ENCODE measurements at places on chromosomes 16 and 17.
A peak's percentile ranks its signal among the peaks of the same experiment; 100 is the strongest.

DNA sequence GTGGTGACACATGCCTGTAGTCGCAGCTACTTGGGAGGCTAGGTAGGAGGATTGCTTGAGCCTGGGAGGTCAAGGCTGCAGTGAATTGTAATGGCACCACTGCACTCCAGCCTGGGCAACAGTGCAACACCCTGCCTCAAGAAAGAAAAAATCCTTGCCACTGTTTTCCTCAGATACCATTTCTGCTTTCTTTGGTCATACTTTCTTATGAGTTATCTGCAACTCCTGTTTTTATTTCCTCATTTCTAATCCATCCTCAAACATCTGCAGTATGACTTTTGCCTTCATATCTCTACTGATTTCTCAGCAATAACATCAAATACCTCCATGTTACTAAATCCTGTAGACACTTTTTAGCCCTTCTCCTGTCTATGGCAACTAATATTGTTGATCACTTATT, 3.1 kb upstream of the AP2B1 start:
- no peak for DNase-seq

DNA sequence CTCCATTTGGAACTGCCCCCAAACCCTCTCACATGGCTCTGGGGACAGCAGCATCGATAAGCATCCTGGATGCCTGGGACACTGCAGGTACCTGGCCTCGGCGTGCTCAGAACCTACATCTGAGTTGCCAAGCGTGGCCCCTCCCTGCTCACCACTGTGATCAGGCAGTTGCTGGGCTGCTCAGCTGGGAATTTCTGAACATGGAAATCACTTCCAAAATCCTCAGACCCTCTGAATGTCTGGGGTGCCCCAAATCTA, 6.3 kb downstream of the CDH5 start:
- DNase-seq, result no peak

GRCh38 chr17:82782657-82783207, 30.9 kb downstream of the TBCD start:
- no peak for DNase-seq

GRCh38 chr17:39679521-39680192, 8.2 kb downstream of the PGAP3 start:
- DNase-seq, result no peak

DNA sequence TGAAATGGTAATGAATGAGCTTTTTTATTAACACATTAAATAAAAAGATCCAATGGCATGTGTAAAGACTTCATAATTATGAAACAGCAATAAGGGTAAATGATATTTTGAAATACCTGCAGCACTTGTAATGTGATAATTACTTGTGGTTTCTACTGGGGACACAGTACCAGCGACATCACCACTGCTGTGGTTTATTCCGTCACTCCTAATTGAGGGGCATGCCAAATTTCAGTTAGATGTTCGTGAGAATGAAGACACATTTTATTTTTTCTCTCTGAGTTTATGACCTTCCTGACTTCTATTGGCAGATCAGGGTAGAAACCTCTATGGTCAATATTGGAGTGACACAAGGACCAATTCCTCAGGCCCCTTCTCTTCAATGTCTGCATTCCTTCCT, 131.9 kb upstream of the XYLT1 start:
- DNase-seq, result no peak

DNA sequence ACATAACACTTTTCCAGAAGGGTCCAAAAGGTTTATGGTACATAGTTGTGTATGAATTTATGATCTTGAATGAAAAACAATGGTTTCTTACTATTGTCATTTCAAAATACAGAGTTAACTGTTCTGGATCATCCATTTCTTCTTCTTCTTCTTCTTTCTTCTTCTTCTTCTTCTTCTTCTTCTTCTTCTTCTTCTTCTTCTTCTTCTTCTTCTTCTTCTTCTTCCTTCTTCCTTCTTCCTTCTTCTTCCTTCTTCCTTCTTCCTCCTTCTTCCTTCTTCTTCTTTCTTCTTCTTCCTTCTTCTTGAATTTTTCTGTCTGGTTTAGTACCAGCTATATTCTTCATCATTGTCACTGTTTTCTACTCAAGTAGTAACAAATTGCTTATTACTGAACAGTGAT, 47.8 kb downstream of the TNRC6C start:
- no peak for DNase-seq

GRCh38 chr17:16286947-16287562, 66.2 kb downstream of the CENPV start:
- no peak for DNase-seq

- DNase-seq, result no peak
Measured at GRCh38 chr16:84820305-84820684, 510 bp downstream of the CRISPLD2 start.

DNA sequence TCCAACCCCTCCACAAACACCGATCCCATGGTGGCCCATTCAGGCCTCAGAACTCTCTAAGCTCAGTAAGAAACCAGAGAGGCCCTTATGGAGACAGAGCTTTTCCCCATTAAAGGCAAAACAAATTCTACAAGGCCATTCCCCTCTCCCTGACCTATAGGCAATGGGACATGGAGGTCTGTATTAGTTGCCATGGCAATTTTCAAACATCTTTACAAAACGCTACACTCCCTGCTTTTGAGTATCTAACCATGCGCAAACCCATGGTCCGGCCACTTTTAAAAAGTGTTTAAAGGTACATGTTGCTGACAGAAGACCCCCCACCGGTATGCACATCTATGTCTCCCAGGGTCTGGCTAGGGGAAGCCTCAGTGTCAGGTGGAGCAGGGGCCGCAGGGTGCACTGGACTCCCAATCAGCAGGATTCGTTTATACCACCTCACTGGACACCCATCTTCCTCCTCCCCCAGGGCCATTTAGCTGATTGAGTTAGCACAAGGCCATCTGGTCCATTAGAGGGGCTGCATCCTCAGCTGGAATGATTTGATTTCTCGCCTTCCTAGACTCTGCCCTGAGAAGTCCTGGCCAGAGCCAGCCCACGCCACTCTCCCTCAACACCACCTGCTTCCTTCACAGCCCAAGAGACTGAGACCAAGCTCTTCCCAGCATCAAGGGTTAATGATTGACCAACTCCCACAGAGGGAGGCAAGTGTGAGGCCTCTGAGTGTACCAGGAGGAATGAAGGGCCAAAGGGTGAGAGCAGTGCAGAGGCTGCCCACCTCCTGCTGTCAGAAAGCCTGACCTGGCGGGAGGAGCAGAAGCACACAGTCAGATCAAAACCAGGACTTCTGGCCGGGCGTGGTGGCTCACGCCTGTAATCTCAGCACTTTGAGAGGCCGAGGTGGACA, 10.9 kb downstream of the ACLY start:
- no peak for DNase-seq

DNA sequence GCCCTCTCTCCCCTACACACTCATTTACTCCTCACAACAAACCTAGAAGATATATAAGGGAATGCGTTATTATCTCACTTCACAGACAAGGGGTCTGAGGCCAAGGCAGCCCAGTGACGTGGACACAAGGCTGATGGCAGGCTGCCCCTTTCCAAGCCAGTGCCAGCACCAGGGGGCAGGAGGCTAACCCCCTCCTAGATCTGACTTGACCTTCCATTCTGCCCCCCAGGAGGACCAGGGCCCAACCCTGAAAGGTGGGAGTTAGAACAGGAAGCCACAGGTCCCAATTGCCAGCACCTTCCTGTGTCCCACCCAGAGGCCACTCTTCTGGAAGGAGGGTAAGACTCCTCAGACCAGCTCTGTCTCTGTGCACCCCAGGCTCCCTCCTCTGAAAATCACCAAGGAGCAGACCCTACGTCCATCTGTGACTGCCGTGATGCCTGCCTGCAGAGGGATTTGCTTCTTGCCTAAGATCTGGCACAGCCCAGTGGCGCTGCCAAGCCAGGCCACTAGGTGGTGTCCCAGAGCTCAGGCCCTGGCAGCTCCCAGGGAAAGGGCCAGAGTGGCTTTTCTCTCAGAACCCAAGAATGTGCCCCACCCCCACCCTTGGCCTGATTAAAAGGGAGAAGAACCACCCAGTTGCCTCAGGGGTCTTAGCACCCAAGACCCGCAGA, 42.4 kb upstream of the MRPS23 start:
- peak; percentile 45 for DNase-seq

DNA sequence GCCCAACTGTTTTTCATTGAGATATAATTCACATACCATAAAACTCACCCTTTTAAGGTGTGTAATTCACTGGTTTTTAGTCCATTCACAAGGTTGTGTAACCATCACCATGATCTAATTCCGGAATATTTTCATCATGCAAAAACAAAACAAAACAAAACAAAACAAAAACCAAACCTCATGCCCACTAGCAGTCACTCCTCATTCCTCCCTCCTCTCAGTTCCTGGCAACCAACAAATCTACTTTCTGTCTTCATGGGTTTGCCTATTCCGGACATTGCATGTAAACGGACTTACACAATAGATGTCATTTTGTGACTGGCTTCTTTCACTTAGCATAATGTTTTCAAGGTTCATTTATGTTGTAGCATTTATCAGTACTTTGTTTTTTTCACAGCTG, 4.5 kb upstream of the NOD2 start:
- DNase-seq, result no peak

- DNase-seq, result no peak
Measured at GRCh38 chr17:33940769-33941370, 314.2 kb upstream of the CCL2 start.

DNA sequence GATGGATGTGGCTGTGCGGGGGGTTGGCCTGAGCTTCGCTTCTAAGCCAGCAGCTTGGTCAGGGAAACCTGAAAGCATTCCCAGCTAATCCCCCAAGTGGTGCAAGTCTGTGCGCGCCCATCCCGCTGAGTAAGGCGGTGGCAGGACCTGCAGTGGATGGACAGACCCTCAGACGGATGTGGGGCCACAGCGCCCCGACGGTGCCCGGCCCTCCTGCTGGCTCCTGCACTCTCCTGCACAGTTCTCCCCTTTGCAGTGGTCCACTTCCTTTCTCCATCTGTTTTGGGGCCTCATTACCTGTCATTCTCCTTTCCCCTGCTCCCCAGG, 2.3 kb downstream of the ATP2A1 start:
- no peak for DNase-seq

All from stimulated activated CD8-positive, alpha-beta memory T cell treated with anti-CD3 and anti-CD28 coated beads, Interleukin-4, amount 100 ng/mL, for 1 hour (primary cell).